ENCODE measurements at places on chromosomes 3 and 15.

- DNase-seq, result no peak
These were observed 11.7 kb upstream of the ZNF774 start for GRCh38 chr15:90340345-90340744.

GRCh38 chr3:67227030-67227429 lies 228.9 kb downstream of the KBTBD8 start:
- no peak for DNase-seq

GRCh38 chr3:32239307-32240158 lies 1.1 kb downstream of the CMTM8 start:
- no peak for DNase-seq

DNA sequence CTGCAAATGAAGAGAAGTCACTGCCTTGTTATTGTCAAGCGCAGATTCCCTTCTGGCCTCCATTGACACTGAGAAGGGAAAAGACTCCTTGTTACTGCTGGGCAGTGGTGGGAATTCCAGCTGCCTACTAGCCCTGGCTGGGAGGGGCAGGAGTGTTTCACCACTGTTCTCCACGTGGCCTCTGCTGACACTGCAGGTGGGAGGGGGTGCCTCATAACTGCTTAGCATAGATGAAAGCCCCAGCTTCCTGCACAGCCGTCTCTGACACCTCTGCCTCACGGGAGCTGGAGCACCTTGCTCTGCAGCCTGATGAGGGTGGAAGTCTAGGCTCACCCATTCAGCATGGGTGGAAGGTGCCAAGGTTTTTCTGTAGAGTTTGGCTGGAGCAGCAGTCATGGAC lies 52.1 kb downstream of the TM2D3 start:
- no peak for DNase-seq

GRCh38 chr3:85342915-85343314 lies 384.1 kb downstream of the CADM2 start:
- DNase-seq, result no peak

DNA sequence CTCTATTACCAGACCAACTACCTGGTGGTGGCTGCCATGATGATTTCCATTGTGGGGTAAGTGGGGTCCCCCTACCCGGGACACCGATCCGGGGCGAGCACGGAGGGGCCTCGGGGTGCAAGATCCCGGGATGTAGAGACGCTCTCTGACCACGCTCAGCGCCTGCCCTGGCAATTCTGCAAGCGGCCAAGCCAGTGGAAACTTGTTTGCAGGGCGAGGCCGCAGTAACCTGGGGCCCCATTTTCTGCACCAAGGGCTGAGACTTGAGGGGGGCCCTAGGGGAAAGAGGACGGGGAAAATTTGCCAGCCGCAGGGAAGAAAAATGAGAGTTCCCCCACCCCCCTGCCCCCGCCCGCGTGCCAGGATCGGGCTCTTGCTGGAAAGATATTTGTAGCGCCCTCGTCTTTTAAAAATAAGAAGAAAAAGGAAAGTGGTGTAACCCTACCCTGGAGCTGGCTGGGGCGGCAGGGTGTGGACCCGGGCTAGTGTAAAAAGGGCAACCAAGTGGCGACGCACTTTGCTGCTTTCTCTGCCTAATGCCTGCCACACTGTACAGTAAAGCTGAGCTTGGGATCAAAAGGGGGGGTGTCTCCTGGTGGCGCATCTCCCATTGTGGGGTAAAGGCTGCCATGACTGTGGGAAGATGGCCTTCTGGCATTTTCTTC lies 563 bp downstream of the ARL6IP5 start:
- no peak for DNase-seq

DNA sequence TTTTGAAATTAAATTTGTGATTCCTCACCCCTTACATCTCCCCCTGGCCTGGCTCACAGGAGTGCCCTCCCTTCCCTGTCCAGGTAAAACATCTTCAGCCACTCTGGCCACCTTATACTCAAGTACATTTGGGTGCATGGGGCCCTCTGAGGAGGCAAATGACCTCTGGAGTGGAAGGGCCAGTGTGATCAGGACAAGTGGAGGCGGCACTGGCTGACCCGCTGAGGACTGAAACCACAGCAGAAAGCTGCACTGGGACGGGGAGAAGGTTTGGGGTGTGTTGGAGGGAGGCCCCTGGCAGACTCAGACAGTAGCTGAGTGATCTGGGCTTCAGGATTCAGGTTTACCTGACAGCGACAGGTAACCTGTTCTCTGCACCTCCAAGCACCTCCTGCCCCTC lies 24.2 kb downstream of the HES1 start:
- DNase-seq, result no peak

DNA sequence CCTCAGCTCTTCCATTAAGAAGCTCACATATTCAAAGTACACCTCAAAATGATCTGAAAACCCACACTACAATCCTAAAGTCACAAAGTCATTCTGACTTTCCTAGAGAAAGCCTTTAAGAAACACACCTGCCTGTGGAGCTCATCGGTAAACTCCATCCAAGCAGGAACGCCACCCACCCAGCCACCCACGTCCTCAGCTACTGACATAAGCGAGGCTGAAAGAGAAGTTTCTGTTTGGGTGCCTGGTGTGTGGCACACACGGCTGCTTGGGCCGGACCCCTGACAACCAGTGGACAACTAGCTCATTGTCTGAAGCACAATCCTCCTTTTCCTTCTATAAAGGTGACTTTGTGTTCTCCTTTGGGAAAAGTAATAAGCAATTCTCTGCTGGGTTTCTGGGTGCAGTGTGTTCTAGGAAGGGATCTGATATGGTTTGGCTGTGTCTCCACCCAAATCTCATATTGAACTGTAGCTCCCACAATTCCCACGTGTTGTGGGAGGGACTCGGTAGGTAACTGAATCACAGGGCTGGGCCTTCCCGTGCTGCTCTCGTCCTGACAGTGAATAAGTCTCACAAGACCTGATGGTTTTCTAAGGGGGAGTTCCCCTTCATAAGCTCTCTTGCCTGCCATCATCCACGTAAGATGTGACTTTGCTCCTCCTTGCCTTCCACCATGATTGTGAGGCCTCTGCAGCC lies 26.1 kb downstream of the FAM174B start:
- no peak for DNase-seq

DNA sequence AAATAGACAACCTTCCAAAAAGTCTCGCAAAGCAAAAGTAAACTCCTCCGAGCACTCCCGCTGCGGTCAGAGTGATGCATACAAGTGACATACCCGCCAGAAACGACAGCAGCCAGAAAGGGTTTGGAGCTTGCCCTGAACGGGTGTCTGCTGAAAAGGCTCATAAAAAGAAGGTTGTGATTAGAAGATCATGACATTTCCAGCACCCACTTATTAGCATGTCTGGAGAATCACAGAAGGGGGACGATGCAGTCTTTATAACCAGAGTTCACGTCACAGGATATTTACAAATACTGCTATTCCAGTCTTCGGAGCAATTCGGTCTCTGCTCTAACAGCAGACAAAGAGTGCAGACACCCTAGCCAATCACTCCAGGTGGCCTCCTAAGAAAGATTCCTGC lies 59.1 kb upstream of the FRMD4B start:
- no peak for DNase-seq

- DNase-seq, result no peak
These were observed 386.8 kb downstream of the TBC1D5 start for GRCh38 chr3:17355591-17355990.

- DNase-seq, result no peak
These were observed 394.0 kb upstream of the CDIN1 start for GRCh38 chr15:36185438-36185837.

- no peak for DNase-seq
These were observed 835.4 kb upstream of the GBE1 start for GRCh38 chr3:82596805-82597204.

- no peak for DNase-seq
These were observed 61.9 kb downstream of the SMAD3 start for GRCh38 chr15:67127331-67127664.

- DNase-seq, result no peak
These were observed 109.4 kb upstream of the SAMMSON start for GRCh38 chr3:69890084-69890483.

DNA sequence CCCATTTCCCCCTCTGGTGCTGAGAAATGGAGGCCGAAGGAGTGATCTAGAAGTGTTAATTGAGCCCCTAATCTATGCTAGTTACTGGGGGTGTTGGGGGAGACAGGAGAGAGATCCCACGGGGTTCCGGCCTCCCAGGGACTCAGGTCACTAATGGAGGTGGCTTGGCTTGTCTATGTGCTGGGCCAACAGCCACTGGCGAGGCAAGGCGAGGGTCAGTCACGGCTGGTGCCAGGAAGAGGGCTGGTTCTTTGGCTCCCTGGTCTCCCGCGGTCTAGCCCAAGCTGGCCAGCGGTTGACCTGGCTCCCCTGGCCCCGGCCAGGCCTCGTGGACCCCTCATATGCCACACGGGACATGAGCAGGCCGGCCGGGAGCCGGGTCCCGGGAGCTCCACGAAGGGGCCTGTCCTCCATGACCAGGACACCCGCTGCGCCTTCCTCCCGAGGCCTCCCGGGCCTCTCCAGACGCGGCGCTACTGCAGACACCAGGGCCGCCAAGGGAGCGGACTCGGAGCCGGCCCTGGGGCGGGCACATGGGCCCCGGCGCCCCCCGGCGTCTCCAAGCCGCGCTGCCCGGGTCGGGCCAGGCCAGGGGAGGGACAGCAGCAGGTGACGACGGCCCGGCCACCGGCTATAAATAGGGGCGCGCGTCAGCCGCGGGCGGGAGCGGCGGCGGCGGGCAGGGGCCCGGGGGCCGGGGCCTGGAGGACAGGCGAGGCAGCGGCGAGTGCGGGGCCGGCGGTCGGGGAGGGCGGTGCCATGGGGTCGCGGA lies at the start of gene ALPK3:
ALPK3 (plus strand) TSS at position 663 of the 772 bp plus-strand sequence; CDS start at position 760, 97 bp downstream.
- peak; percentile 27 for DNase-seq

DNA sequence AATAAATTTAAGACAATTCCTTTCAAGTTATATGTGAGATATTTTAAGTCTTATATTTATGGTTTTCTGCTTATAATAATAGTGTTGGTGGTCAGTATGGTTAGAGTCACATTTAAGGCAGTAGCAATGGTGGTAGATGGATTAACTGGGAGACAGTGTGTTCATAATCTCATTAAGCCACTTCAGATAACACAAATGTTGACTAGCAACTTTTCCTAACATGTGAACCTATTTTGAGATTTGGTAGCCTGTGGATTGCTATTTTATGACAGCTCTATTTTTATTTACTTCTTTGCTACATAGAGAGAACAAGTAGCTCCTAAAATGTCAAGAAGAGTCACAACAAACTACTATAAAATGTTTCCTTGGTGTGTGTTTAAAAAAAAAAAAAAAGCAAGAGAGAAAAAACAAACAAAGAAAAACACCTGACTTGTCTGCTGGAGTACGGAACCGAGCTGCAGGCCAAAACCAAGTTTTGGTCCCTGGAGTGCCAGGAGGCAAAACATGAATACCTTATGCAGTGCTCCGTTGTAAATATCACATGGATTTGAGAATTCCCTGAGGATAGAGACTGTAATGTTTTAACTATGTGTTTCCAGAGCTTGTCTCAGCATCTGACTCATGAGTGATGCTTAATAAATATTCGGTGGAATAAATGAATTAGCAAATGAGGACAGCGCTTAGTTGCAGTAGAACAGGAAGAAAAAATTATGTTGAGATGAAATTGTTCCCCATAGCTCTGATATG lies 457.1 kb upstream of the ROBO2 start:
- no peak for DNase-seq

DNA sequence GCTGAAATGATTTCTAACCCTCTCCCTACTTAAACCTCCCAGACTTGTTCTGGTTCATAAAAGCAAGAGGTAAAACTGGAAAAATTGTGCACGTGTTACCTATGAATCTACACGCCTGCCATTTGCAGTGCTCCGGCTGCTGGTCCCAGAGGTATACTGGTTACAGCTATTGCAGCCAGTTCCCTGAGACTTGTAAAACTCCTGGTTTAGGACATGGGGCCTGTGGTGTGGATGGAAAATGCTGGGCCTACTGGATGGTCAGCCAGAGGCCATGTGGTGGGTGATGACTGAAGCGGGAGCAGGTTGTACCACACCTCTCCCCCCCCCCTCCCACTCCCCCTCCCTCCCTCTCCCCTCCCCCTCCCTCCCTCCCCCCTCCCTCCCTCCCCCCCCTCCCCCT lies 45.0 kb downstream of the SENP2 start:
- no peak for DNase-seq

DNA sequence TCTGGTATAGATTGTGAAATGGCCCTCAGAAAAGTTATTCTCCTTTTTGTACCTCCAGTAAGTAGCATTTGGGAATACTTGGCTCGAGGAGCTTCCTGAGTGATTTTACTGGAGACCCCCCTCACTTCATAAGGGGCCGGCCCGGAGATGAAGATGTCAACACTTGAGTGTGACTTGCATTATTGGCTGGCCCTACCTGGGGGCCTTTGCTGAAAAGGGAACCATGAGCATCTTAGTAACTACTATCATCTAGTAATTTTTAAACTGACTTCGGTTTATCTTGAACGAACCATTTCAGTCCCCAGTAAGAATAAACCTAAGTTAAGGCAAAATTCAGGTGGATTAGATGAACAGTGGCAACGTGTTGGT lies 1.3 kb downstream of the FAIM start:
- DNase-seq, result no peak

- no peak for DNase-seq
These were observed 24.5 kb downstream of the RASA2 start for GRCh38 chr3:141511361-141511760.

GRCh38 chr3:194756460-194756779 lies 70.7 kb downstream of the FAM43A start:
- DNase-seq, result no peak

- DNase-seq, result no peak
These were observed 33.9 kb upstream of the MRPS22 start for GRCh38 chr3:139309880-139310279.

DNA sequence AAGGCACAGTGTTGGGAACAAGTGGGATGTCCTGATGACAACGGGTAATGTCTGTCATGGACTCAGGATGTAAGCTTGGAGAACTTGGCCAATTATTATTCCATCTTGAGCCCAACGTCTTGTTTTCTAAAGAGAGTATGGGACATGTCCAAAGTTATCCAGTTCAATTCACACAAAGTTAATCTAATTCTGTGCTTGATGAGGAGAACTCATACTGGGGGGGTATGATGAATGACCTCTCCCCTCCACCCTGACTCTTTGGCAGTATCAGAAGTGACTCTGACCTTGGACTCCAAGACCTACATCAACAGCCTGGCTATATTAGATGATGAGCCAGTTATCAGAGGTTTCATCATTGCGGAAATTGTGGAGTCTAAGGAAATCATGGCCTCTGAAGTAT lies 36.3 kb downstream of the TGM4 start:
- no peak for DNase-seq

DNA sequence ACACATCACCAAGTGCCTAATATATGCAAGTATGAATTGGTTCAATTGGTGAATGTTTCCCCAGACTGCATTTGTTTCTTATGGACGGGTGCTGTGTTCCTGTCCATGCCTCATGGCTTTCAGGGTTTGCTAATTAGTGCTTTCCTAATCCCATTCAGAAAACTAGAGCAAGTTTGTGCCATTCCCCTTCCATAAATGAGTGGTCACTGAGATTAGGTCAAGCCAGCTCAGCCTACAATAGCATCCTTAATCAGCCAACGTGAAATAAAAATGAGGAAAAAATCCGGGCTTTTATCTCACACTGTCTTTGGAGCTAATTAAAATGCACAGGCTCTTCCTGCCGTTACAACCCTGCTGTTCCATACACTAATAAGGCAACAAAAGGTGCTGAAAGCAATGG lies 788.8 kb downstream of the ROBO1 start:
- DNase-seq, result no peak

GRCh38 chr15:44243141-44243540 lies 45.4 kb upstream of the GOLM2 start:
- no peak for DNase-seq
